ENCODE measurements at places on chromosomes 3 and 15. TPM values are rescaled to one million over a fixed set of nuclear protein-coding genes. Genes with fewer than 3 reads are reported as not detected.

The TF gene
- 9.4 TPM for total RNA-seq

The CADPS gene
- total RNA-seq, result 0.45 TPM

The ATP8B4 gene
- total RNA-seq, result 31.5 TPM

The SCAANT1 gene
- not detected for total RNA-seq

The KNG1 gene
- not detected for total RNA-seq

The NLGN1 gene
- 6.5 TPM for total RNA-seq

The A4GNT gene
- total RNA-seq, result not detected

The RTP1 gene
- not detected for total RNA-seq

The MESP1 gene
- 16.0 TPM for total RNA-seq

The ARRDC4 gene
- 24.0 TPM for total RNA-seq

The OXTR gene
- 0.06 TPM for total RNA-seq

The GPR27 gene
- 1.5 TPM for total RNA-seq

The FBLN2 gene
- total RNA-seq, result 269 TPM

The SRGAP3 gene
- total RNA-seq, result 2.7 TPM

The CAMK2N2 gene
- total RNA-seq, result not detected

The SH2D7 gene
- not detected for total RNA-seq

The CHDH gene
- total RNA-seq, result 1.4 TPM

The AMOTL2 gene
- 272 TPM for total RNA-seq

The TRPC1 gene
- total RNA-seq, result 4.2 TPM

The CHRM5 gene
- not detected for total RNA-seq

The CMTM8 gene
- 5.6 TPM for total RNA-seq

The SCAPER gene
- 24.7 TPM for total RNA-seq

The PIERCE2 gene
- total RNA-seq, result 1.3 TPM

The SPESP1 gene
- total RNA-seq, result 1.3 TPM

The SLC28A1 gene
- 0.19 TPM for total RNA-seq

The TM4SF18 gene
- 12.3 TPM for total RNA-seq

The IQCH gene
- 0.45 TPM for total RNA-seq

The USP13 gene
- 9.8 TPM for total RNA-seq

The SOX14 gene
- total RNA-seq, result not detected

The CSTA gene
- 28.7 TPM for total RNA-seq

The SAMD7 gene
- not detected for total RNA-seq
